ENCODE measurements at places on chromosomes 3 and 15.

DNA sequence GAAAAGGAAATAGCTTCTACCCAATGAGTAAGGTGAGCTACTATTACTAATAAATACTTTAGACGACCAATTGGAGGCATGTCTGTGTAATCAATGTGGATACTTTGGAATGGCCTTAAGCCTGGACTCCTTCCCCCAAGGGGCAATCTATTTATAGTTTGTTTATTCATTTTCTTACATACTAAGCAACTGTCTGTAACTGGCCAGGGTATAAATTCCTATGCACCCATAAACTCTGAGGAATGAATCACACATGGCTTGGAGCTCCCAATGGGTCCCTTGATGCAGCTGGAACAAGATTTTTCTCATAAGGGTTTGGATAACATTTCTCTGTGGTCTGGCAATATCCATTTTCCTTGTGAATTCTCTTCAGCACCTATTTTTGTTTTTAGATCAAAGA, 506.8 kb downstream of the EDEM1 start:
- DNase-seq, result no peak

GRCh38 chr15:84398763-84399701, 163.5 kb downstream of the GOLGA6L4 start:
- no peak for DNase-seq

- DNase-seq, result no peak
Observed at GRCh38 chr3:62940771-62941563, 65.8 kb upstream of the CADPS start.

DNA sequence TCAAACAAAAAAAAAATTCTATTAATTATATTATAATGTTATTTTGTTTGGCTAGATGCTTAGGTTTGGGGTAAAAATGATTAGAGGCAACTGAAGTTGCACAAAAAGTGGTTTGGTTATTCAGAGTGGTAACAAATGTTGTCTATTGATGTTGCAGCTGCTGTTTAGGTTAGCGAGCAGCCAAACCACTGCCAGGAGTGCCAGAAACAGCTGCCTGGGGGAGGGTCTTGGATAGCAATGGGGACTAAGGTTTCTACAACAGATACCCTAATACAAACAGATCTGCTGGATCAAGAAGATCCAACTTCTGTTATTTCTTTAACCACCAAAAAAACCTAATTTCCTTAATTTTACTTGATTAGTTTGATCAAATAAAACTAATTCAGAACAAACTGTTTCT, 26.6 kb downstream of the BTLA start:
- DNase-seq, result no peak

GRCh38 chr15:99734575-99734974, 1.3 kb upstream of the LYSMD4 start:
- DNase-seq, result no peak

DNA sequence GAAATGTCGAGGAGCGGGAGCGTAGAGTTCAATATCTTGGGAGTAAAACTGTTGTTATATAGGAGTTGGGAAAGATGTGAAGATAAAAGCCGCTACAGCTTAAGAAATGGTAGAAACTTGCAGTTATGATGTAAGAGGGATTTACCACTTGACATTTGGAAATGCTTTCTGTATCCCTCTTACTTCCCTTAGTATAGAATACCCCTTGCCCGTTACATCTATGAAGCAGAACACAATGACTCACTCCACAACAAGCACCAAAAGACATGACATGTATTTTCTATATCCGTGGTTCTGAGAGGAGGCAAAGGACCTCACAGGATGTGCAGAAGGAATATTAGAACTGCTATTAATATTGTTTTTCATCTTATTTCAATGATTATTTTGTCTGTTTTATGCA, 254.2 kb upstream of the NR2F2 start:
- no peak for DNase-seq
